ENCODE measurements at places on chromosomes 3 and 15.

GRCh38 chr3:105863608-105864007, 5.2 kb downstream of the CBLB start:
- no peak for DNase-seq

DNA sequence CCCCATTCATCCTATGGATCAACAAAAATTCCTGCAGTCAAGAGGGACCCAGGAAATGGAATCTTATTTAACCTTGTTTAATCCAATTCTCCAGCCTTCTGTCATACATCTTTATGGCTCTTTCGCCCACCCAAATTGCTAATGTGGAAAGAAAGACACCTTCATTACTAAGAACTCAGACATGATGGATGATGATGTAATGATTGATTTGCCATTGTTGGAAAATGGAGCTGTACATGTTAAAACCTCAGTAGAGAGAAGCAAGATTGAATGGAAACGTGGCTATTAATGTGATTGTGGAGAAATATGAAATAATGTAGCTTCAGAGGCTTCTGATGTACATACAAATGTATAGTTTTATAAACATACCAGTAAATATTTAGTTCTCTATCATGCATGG, 15.7 kb upstream of the PTPRG start:
- DNase-seq, result no peak

GRCh38 chr3:42711491-42712343, 9.1 kb upstream of the HHATL start:
- DNase-seq, result no peak

DNA sequence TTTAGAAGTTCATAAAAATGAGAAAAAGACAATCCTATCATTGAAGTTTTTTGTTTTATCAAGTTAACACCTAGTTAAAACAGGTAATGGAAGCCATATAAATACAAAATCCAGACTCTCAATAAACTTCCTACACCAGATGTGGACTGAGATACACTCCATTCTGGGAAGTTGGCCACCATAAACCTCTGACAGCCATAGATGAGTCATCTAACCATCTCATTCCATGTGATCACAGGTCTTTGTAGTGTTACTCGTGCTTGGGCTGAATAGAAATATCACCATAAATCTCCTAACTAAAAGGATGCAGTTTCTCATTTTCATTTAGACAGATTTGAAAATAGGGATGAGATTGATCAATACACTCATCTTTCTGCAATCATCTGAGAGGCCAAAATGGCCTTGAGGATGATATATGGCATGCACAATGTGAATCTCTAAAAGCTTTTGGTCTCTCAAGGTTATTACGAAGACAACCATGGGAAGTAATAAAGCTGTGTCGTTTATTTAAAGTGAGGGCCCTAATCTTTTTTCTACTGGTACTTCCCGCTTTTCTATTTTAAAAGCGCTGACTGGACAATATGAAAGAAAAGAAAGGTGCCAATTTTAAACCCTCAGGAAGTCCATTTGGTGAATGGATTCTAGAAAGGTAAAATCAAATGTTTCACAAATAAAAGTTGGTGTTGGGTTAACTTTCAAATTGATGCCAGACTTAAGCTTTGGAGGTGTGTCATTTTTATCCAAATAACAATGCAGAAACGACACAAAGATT, 155.5 kb downstream of the POLR2M start:
- no peak for DNase-seq

DNA sequence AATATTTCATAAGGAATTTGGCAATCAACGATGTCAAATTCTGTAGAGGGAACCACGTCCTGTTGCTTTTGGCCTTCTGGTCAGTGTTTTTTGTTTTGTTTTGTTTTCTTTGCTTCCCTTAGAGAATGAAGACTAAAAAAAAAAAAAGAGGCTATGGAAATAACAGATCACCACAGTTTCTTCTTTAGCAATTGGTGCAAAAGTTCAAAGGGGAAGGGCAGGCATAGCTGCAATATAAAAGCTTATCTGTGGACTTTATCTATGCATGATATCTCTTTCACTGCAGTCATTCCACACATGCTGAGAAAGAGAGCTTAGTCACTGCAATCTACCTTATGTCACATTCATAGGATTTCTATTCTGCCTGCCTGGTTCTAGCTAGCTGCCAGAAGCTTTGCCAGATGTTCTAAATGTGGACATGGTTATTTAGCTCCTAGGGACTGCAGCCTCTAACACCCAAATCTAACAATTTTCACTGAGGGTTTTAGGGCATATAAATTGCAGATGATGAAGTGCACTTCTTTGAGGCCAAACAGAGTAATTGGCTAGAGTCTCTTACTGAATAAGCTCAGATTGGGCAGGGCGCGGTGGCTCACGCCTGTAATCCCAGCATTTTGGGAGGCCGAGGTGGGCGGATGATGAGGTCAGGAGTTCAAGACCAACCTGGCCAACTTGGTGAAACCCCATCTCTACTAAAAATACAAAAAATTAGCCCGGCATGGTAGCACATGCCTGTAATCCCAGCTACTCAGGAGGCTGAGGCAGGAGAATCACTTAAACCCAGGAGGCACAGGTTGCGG, 637.2 kb downstream of the NTRK3 start:
- no peak for DNase-seq

GRCh38 chr3:4656626-4657328, 163.6 kb downstream of the ITPR1 start:
- no peak for DNase-seq

DNA sequence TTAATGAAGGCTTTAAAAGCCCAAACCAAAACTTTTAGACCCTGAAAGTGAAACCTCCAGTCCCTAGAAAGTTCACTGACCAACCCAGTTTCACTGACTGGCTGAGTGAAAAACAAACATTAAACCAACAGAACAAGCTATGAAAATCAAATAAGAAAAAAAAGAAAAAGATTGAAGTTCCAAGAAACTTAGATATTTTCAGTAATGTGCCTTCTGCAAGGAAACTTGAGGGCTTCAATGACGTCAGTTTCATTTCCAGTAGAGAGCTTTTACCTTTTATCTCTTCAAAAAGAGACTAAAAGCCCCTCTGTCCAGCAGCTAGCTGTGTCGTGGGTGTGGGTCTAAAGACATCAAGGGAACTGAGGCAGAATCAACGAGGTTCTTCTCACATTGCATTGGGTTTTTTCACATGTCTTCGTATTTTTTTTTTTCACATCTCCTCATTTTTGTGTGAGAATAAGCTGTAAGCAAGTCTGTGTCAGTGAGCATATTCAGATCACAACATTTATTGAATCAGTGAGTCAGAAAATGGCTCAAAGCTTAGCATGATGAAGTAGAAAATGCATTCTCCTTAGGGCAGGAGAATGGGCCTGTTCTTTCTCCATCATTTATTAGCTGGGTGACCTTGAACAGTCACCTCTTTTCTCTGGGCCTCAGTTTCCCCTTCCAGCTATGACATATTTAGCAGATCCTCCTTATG, 54.8 kb upstream of the BCL6 start:
- no peak for DNase-seq

- no peak for DNase-seq
These were observed 373.8 kb downstream of the EPHB1 start for GRCh38 chr3:135168822-135169221.

- no peak for DNase-seq
These were observed 25.1 kb downstream of the C3orf85 start for GRCh38 chr3:109161487-109162123.

- no peak for DNase-seq
These were observed 13.0 kb downstream of the TMEM44 start for GRCh38 chr3:194620196-194620595.

- DNase-seq, result no peak
These were observed 74.3 kb downstream of the GHSR start for GRCh38 chr3:172373912-172374311.

DNA sequence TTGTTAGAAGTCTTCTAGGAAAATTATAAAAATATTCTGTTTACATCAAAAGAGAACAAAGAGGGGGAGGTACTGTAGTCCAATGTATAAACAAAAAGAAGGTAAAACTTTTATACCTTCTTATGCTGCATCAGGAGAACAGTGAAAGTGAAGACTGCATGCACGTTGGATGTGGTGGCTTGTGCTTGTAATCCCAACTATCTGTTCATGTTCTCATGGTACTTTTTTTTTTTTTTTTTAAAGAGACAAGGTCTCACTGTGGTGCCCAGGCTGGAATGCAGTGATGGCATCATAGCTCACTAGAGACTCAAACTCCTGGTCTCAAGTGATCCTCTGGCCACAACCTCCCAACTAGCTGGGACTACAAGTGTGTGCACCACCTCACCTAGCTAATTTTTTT, 4.2 kb downstream of the SEC62 start:
- no peak for DNase-seq

GRCh38 chr3:48427630-48427962, 2.3 kb downstream of the PLXNB1 start:
- no peak for DNase-seq

- no peak for DNase-seq
These were observed 70.6 kb upstream of the STT3B start for GRCh38 chr3:31462050-31462569.

GRCh38 chr15:72887376-72887775, 103.8 kb upstream of the ADPGK start:
- no peak for DNase-seq

- DNase-seq, result no peak
These were observed 42.7 kb upstream of the BDH1 start for GRCh38 chr3:197598404-197598980.

DNA sequence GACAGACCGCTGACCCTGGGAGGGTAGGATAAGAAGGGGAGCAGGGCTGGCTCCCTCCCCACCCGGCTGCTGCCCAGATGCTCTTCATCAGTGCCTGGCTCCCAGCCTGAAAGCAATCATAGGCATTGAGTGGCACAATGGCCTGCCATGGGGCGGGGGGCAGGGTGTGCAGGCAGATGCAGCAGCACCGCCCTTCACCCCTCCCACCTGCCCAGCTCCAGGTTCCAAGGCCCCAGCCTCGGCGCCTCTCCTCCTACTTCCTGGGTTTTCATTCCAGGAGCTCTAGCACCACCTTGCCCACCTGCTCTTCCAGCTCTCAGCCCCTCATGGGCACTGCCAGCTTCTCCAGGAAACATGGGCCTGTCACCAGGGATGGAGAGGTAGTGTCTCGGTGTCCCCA, 101.7 kb downstream of the MEGF11 start:
- DNase-seq, result no peak

- DNase-seq, result no peak
These were observed 415.7 kb upstream of the THBS1 start for GRCh38 chr15:39165020-39165706.

DNA sequence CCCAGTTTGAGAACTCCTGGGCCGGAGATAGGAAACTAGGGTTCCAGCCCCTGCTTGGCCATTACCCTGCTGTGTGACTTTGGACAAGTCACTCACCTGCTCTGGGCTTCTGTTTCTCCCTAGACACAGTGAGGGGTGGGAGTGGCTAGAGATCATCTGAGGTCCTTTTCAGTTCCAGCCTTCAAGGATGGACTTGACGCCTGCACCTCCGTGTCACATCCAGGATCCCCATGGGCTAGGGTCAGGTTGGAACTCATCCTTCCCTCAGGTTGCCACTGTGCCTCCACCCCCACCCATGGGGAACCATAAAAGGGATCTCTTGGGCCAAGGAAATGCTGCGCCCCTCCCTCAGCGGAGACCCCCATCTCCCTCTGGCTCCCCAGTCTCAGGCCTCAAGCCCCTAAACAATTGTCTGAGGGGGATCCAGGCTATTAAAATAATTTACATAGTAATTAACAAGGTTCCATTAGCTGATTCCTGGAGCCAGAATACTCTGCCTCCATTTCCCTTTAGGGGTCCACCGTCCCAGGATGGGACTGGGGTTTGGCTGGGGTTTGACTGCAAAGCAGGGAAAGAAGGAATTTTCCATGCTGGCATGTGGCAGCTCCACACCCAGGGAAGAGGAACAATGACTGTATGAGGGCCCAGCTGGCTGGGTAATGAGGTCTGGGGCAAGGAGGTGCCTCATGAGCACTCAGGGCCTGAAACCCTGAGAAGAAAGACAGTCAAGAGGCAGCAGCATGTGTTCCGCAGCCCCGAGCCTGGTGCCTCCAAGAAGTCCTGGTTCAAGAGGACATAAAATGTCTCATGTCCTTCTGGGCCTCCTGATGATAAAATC, 177.7 kb downstream of the SMAD6 start:
- no peak for DNase-seq

GRCh38 chr15:48627260-48627940, 18.1 kb downstream of the FBN1 start:
- DNase-seq, result no peak

- DNase-seq, result no peak
These were observed 154.3 kb downstream of the GOLIM4 start for GRCh38 chr3:167941234-167941995.

- no peak for DNase-seq
These were observed 35.8 kb upstream of the LRTM1 start for GRCh38 chr3:54963641-54964040.

DNA sequence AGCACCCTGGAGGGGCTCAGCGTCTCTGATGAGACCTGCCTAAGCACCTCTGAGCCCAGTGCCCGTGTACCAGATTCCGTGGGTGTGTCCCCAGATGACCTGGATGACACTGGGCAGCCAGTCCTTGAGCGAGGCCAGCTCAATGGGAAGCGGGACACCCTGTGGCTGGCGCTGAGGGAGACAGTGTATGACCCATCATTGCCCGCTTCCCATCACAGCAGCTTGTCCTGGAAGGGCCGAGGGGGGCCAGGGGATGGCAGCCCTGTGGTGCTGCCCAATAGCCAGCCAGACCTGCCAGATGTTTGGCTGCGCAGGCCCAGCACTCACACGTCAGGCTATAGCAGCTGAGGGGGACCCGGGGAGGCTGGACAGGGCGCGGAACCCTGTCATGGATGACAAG, 12.0 kb downstream of the DISP2 start:
- DNase-seq, result no peak

GRCh38 chr3:25823314-25823713, 33.4 kb downstream of the OXSM start:
- DNase-seq, result no peak

- DNase-seq, result no peak
These were observed 417.7 kb downstream of the LPP start for GRCh38 chr3:188571531-188572095.

DNA sequence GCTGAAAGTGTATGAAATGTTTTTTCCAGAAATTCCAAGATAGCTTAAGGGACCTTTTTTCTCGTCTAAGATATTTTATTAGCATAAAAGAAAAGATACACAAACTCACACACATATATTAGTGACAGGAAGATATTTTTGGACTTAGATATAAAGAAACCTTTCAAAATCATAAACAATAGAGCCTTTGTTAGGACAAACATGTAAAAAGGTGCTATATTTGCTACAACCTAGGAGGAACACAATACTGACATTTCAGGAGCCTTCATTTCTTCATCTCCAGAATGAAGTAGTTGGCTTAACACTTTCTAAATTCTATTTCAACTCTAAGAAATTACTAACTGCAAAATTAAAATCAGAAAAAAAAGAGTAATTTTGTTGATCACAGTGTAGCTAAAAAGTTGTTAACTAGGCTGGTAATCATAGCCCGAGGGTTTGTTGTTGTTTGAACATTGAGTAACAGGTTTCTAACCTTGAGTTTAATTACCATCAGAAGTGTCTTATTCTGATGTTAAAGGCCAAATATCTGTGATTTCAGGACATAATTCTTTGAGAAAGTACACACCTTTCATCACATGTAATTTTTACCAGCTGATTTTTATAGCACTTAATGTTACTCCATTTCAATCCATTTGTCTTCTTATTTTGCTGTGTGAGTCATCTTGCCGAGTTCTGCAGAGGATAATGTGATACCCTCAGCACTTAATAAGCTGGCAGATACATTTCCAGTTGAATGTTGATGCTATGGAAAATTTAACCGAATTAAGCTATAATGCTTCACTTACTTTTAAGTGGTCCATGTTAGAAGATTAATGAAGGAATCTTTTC, 97.3 kb downstream of the MBNL1 start:
- DNase-seq, result no peak
